ENCODE measurements at places on chromosomes 3 and 15.

- peak; percentile 49 for DNase-seq
Observed at GRCh38 chr3:108477511-108478147, 32.8 kb downstream of the MYH15 start.

- DNase-seq = no peak
Observed at GRCh38 chr3:168517249-168518071, 421.7 kb upstream of the GOLIM4 start.

- no peak for DNase-seq
Observed at GRCh38 chr15:100663086-100663914, 60.9 kb downstream of the ASB7 start.

DNA sequence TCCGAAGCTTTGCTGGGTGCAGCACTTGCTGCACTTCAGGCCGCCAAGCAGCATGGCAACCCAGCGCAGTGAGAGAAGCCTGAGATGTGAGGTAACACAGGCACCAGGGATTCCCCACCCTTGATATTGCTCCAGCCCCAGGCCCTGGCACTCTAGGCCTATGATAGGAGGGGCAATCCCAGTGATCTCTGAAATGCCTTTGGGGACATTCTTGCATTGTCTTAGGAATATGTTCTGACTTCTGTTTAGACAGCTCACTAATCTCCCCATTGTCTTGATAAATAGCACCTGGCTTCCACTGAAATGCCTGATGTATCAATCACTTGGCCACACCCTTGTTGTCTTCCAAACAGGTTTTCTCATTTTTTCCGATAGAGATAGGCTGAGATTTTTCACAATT lies 102.8 kb downstream of the SOX14 start:
- DNase-seq = no peak

GRCh38 chr3:53754325-53754724 lies 91.9 kb downstream of the CHDH start:
- no peak for DNase-seq

DNA sequence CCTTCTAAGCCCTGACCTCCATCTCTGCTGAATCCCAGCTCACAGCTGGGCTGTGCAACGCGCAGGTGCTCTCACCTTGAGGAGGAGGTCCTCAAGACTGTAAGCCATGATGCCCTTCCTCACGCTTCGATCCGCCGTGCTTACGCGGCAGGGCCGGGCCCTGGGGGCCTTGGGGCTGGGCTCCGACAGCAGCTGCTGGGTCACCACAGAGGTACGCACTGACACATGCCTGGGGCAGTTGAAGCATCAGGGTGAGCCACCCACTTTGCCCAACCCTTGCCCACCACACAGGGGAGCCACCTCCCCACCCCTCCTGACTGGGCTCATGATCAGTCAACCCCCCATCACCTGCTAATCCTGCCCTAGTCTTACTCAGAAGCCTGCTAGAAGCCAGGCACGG lies 3.1 kb downstream of the CIDEC start:
- DNase-seq = no peak

GRCh38 chr3:49411968-49412631 lies at the start of the genes RHOA and TCTA:
Gene RHOA (minus strand): TSS chr3:49411976. CDS start chr3:49375589, 36,387 bp downstream.
Gene TCTA (plus strand): TSS chr3:49412423. CDS start chr3:49412427, 4 bp downstream.
- peak; percentile 100 for DNase-seq

GRCh38 chr15:39597751-39598185 lies 16.9 kb downstream of the THBS1 start:
- no peak for DNase-seq

DNA sequence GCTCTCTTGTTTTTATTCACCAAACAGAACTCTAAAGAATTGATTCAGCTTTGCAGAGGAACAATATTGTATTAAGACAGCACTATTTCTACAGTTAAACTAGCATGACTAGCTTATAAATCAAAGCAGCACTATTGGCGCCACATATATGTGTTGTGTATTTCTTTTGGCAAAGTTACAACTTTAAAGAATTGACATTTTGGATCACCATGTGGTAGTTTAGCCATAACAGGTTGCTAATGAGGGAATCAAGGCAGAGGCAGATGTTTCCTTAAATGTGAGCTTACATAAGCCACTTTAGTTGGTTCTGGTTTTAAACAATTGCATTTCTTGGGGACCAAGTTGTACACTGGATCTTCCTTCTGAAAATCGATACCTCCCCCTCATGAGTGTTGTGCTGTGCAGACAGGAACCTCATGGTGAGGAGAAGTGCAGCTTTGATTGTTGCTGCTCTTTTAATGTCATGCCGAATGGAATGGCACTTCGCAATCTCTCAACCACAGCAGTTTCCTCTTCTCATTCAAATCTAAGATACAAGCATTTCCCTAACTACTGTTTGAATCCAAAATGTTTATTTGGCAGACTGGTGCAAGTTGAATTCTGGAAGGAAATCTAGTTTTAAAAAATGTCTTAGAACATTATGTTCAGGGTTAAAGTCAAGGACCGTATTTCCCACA lies 151.2 kb downstream of the MYRIP start:
- DNase-seq = no peak

- peak; percentile 71 for DNase-seq
Observed at GRCh38 chr3:36944641-36945270, at the start of gene TRANK1. Gene TRANK1 (minus strand): TSS chr3:36945054. CDS start chr3:36944809, 245 bp downstream.

DNA sequence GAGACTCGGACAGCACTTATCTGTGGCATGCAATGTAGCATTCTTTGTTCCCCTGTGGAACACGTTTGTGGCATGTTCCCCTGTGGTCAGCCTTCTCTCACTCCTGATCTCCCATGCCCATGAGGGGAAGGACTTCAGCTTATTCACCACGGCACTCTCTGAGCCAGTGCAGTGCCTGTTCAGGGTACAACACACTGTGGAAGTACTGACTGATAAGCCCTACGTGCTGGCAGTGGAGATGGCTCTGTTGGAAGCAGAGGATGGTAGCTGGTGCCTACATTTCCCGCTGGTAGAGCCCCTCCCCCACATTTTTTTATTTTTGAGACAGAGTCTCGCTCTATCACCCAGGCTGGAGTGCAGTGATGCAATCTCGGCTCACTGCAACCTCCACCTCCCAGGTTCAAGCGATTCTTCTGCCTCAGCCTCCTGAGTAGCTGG lies 43.5 kb upstream of the ETV5 start:
- DNase-seq = no peak

DNA sequence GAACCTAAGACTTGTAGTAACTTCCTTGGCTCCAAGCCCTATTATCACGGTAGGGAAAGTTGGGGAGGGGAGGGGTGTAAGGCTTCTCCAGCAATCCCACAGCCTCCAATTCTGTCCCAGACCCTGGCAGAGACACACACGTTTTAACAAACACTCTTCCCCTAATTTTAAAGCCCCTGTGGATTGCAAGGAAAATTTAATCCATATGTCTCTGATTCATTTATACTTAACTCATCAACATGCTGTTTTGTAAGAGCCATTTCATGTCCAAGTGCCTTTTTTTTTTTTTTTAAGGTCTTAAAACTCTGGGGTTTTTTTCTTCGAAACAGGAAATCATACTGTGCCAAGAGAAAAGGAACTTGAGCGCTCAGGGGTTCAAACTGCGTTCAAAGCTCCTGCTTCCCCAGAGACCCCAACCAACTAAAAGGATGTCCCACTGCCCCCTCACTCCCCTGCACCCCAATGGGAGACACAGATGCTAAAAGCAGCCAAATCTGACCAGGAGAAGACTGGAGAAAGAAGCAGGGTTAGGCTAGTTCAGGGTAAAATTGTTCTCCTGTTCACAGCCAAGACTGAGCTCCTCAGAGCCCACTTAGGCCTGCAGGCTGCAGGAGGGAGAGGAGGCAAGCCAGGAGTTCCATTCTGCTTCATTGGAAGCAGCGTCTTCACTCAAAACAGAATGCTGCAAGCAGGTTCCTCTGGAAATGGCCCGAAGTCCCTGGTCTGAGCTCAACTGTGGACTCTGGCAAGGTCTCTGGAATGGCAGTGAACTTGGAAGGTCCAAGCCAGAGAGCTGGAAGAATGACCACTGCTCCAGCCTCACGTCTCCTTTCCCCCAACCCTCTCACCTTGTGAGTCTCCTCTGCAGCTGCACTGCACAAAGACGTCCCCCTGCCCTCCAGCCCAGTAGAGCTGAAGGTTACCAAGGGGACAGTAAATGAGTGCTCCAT lies 172.5 kb downstream of the NTRK3 start:
- DNase-seq = no peak

DNA sequence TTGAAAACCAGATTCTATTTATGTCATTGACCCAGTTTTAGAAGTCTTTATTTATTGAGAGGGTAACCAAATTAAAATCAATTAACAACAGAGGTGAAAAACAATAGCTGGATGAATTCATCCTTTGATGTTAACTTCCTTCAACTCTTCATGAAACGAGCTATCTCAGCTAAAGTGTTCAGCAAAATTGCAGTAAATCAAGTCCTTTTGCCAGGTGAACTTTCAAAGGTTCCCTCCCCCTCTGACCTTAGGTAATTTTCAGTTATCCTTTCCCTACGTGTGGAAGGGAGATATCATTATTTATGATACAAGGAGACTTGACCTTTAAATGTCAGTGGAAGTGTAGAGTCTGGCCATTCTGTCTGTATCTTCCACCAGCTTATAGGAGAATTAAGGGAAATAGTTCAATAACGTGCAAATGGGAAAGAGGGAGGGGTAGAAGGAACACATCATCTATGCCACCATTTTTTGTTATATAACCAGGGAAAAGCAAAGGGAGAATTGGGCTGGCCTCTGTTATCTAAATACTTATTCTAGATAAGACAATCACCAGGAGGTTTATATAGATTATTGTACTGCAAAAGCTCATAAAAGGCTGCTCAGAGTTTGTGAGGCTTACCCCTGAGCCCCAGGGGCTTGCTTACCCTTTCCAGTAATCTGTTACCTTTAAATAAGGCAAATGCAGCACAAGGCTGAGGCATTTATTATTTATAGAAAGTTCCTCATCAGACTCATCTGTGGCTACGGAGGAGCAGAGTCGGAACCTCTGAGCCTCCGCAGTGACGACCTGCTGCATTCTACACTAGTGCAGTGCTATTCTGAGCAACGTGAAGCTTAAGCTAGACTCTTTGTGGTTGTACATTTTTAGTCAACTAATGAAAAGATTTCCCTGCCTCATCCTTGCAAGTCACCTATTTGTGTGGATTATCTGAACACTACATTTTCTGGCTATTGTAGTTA lies 97.7 kb upstream of the ZBED2 start:
- no peak for DNase-seq

DNA sequence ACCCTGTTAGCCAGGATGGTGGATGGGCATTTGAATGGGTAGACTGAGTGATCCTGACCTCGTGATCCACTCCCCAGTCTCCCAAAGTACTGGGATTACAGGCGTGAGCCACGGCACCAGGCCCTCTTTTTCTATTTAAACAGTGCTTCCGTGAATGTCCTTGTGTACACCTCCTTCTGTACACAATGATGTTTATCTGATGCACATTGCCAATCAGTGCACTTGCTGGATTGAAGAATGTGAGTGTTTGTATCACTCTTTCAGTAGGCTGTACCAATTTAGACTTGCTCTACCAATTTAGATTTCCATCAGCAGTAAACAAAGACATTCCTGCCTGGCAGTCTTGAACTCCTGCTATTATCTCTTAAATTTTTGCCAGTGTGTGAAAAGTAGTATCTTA lies 8.9 kb upstream of the ZNF619 start:
- no peak for DNase-seq

GRCh38 chr3:34957677-34958076 lies 681.6 kb upstream of the ARPP21 start:
- no peak for DNase-seq

GRCh38 chr3:164640591-164640990 lies 437.7 kb downstream of the SI start:
- DNase-seq = no peak

DNA sequence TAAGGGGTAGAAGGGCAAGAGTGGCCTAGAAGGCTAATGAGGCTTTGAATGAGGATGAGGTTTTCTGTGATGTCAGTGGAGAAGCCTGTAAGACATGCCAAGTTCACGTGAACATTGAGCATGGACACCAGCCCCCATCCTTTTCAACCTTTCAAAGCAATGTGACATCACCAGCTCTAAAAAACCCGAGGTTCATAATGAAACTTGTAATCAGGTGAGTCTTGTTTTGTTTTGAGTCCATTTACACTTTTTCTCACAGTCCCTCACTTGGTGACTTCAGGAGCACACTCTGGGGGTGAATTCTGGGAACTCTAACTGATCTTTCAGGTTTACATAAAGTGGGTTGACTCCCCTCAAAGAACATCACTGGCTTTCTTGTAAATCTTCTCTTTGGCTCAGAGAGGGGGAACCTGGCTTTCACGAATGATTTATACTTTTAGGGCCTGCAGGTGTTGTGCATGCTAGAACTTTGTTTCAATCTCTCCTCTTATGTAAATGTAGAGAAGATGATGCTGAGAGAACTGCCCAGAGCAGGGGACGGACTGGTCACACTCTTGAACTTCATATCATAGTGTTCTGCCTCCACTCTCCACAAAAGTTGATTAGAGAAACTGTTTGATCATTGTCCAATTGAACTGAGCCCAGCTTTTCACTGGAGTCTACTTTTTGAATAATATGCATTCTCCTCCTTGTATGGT lies 224.7 kb upstream of the SATB1 start:
- no peak for DNase-seq

GRCh38 chr3:16741890-16742289 lies 136.7 kb upstream of the DAZL start:
- DNase-seq = no peak
